Esophagus muscularis mucosa (tissue), 4 donors: ENCODE measurements at places on chromosomes 13 and 19. TPM values are rescaled to one million over a fixed set of nuclear protein-coding genes. Genes with fewer than 3 reads are reported as not detected.

GRCh38 chr19:33440682-33441081, 67.2 kb downstream of the CEBPG start:
- DNase-seq, result no peak

- no peak for DNase-seq
These were observed 1543.0 kb downstream of the SLITRK5 start for GRCh38 chr13:89214185-89214584.

DNA sequence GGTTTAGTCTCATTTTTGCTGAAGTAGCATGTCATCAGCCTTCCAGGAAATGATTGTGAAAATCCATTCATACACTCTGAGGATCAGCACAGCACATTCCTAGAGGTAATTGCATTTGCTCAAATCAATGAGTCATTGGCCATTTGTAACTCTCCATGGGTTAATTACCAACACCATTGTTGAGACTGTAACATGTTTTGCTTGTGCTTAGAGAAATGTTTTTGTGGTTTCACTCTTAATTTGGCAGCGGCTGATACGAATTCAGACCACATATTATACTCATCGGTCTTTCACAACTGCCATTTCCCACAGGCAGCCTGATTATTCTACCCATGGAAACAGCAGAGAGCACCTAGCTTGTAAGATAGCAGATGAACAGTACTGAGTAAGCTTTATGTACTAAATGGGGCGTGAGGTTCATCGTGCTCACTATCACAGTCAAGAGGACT, 110.3 kb downstream of the NHLRC3 start:
- DNase-seq, result no peak

DNA sequence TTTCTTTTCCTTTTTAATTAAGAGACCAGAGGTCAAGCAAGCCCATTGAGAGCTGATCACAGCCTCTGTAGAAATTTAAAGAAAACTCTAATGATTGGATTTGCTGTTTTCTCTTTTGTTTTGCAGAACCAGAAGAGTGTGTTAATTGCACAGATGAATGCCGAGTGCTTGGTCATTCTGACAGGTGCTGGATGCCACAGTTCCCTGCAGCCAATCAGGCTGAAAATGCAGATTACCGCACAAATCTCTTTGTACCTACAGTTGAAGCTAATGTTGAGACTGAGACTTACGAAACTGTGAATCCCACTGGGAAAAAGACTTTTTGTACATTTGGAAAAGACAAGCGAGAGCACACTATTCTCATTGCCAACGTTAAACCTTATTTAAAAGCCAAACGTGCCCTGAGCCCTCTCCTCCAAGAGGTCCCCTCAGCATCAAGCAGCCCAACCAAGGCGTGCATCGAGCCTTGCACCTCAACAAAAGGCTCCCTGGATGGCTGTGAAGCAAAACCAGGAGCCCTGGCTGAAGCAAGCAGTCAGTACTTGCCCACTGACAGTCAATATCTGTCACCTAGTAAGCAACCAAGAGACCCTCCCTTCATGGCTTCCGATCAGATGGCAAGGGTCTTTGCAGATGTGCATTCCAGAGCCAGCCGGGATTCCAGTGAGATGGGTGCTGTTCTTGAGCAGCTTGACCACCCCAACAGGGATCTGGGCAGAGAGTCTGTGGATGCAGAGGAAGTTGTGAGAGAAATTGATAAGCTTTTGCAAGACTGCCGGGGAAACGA, 93.1 kb downstream of the PCDH17 start:
- DNase-seq, result no peak

DNA sequence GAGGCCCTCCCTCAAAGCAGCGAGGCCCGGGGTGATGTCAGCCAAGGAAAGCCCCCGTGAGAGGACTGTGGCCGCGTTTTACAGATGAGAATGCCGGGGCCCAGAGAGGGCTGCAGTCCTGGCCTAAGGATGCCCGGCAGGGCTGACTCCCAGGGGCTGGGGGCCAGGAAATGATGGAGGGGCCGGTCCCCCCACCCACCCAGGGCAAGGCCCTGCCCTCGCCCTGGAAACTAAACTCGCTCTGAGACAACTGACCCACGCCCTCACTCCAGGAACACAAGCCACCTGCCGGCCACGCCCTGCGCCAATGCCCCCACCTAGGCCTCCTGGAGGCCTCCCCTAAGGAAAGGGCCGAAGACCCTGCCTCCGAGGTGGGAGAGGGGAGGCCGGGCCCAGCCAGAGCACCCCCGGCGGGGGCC, 7.2 kb downstream of the ZBTB7A start:
- DNase-seq, result no peak

DNA sequence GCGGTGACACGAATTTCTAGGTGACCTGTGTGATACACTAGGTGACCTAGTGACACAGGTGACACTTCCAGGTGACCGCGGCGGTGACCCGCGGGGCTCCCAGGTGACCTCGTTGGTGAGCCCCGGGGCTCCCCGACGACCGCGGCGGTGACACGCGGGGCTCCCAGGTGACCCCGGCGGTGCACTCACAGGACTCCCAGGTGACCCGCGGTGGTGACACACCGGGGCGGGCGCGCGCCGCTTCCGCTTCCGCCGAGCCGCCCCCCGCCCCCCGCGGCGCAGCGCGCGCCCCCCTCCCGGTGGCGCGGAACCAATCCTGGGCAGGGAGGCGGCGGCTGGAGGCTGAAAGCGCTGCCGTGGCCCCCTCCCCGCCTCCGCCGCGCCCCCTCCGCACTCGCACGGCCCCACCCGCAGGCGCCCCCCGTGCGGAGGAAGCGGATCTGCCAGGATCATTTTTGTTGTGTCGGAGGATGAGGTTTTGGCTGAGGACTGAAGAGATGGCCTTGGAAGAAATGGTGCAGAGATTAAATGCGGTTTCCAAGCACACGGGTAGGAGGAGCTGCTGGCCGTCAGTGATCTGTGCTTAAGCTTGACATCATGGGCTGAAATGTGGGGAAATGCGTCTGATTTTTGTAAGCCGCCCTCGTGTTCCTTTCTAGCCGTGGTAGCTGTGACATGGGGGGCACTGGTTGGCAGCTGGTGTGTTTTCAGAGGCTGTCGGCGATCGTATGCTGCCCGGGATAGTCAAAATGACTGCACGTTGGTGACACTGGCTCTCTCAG, at the start of gene MCF2L:
Gene MCF2L (plus strand): TSS at position 305 of the 782 bp plus-strand sequence. CDS start 166 bp downstream, at position 471.
- no peak for DNase-seq

GRCh38 chr19:15471639-15472101, 7.3 kb upstream of the RASAL3 start:
- DNase-seq, result no peak

DNA sequence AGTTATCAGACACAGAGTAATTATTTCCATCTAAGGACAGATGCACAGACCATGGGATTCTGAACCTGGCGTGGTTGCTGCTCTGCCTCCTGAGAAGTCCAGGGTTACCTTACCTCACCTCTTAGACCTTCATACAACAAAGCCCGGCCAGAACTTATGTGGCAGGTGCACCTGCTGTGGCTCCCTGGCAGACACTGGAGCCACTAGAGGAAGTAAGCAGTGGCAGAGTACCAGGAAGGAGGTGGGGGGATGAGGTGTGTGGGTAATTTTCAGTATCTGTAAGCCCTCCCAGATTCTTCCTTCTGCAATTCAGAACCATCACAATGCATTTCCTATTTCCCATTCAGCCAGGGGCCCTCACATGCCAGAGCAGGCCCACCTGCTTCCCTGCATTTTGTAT, 106.1 kb upstream of the DOCK9 start:
- no peak for DNase-seq

Gene OVOL3
- not detected for total RNA-seq

DNA sequence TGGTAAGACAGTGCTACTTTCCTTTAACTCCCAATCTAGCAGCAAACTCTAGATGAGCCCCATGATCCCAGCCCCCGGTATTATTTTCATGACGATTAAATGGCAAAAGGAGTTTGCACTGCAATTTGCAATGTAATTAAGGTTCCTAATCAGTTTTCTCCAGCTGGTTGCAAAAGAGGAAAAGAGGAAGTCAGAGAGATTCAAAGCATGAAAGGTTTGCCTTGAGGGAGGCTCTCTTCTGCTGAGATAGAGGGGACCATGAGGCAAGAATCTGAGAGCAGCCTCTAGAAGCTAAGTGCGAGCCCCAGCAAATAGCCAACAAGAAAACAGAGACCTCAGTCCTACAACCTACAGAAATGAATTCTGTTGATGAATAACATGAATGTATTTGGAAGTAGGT, 527.1 kb downstream of the UQCRFS1 start:
- no peak for DNase-seq

DNA sequence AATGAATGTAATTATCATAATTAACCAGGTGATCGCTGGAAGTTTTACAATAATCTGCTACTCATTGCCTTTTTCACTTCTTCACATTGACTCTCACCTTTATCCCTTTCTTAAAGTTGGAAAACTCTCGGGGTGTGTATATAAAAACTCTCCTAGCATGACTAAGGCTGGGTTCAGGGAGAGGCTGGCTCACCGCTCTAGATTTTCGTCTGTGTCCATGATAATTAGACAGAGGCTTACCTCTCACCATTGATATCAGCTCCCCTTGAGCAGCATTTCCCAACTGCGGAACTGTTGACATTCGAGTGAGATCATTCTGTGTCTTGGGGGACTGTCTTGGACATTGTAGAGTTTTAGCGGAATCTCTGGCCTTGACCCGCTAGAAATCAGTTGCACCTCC, 39.4 kb downstream of the NFIX start:
- no peak for DNase-seq

DNA sequence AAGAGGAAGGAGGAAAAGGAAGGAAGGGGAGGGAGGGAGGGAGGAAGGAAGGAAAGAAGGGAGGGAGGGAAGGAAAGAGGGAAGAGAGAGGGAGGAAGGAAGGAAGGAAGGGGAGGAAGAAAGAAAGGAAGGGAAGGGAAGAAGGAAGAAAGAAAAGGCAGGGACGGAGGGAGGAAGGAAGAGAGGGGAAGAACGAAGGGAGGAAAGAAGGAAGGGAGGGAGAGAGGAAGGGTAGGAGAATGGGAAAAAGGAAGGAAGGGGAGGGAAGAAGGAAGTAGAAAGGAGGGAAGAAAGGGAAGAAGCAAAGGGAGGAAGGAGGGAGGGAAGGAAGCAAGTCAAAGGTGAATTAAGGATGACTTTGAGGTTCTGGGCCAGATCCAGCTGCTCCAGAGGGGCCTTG, 3.0 kb downstream of the ACSBG2 start:
- no peak for DNase-seq

DNA sequence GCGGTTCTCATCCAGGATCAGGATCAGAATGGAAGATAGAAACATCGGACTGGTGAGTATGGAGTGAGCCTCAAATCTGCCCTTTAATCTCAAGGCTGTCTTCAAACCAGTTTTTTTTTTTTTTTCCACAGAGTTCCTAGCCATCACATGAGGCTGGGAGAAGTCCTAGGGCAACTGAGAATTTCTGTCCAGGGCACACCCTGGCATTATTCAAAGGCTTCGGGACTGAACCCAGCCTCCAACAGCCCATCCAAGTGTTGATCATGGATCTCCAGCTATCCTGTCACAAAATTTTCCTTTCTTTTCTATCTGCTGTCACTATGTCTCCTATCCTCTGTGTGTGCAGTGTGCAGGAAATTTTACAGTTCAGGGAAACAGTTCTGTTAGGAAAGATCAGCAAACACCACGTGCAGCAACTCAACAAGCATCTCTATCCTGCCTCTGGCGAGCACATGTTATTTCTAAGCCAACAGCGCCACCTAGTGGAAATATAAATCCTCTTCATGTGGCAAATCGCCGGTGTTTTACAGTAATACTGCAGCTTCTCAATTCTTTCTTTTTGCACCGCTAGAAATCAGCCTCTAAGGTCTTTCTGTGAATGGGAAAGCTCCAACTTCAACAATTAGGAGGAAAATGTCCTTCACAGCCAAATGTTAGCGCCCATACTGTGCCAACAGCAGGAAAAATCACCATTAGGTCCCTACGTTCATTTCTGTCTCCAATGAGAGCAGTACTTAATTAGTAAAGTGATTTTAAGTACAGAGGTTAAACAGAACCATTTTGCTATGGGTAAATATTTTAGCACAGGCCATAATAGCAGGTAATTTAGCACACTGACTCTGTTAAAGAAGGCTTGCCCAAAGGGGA, 21.4 kb upstream of the ZNF181 start:
- DNase-seq, result no peak

DNA sequence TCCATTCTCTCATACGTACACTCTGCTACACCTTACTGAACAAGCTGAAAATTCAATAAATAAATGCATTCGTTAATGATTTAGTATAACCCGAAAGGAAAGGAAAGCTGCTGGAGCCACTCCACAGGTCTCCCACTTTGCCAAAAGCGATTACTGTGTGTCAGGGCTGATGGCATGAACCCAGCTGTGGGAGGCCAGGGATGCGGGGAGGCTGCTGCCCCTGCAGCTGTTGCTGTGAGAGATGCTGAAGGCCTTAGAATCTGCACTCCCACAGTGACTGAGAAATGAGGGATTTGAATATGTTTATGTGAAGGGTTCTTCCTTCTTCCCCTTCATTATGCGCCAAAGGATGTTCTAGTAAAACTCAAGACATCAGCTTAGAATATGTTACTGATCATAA, 58.7 kb upstream of the NBEA start:
- no peak for DNase-seq

- DNase-seq, result no peak
These were observed 154.6 kb upstream of the PRR20A start for GRCh38 chr13:56986121-56986520.

- no peak for DNase-seq
These were observed 9.2 kb upstream of the CLIP3 start for GRCh38 chr19:36041831-36042230.

Gene IQCN
- 1.3 TPM for total RNA-seq

Gene CGB1
- not detected for total RNA-seq

Gene KLC3
- total RNA-seq, result not detected

DNA sequence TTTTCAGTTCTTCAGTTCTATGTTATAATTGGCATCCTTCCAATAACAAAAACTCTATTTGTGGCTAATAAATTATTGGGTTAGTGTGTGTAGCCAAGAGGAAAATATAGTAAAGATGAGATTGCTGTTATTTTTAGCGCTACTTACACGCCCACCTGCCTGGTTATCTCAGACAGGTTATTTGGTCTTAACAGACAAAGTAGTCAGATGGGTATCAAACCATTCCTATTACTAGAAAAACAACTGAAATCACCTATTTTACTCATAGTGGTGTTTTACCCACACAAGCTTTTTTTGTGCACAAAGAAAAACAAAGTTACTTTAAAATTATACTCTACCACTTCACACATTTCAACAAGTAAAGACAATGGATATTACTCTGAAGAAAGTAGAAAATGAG, 151.2 kb downstream of the TBC1D4 start:
- no peak for DNase-seq

DNA sequence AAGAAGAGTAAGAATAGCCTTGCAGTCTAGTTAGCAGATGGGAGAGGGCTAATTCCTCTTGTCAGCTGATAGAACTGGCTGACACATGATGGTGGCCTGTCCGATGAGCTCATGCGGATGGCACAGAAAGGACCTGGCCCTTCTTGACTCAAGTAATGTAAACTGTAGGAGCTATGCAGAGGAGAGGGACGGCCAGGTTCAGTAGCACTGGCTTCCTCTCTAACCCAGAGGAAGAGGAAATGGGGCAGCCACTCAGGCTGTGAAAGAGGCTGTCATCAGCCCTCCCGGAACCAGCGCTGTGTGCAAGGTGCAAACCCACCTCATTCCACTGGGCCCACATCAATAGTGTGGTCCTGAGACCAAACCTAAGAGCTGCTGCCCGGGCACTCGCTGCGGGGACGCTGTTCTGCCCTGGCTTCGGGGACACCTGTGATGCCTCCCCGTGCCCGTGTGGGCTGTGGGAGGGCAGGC, 30.8 kb upstream of the USE1 start:
- DNase-seq, result no peak
